ENCODE measurements at places on chromosomes 2 and 18.

- no peak for DNase-seq
Measured at GRCh38 chr2:168587307-168587706, 131.2 kb downstream of the CERS6 start.

DNA sequence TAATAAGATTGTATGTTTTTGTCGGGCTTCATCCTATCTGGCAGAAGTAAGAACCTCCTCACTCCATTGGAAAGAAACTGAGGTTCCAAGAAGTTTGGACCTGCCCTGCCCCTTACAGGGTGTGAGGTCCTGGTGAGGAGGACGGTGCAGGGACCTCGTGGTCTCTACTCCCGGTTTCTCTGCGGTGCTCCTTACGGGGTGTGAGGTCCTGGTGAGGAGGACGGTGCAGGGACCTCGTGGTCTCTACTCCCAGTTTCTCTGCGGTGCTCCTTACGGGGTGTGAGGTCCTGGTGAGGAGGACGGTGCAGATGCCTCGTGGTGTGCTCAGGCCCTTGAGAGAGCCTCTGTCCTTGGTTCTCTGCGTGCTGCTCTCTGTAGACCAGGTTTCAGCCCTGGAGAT is 5.2 kb downstream of the CTDP1 start:
- no peak for DNase-seq

DNA sequence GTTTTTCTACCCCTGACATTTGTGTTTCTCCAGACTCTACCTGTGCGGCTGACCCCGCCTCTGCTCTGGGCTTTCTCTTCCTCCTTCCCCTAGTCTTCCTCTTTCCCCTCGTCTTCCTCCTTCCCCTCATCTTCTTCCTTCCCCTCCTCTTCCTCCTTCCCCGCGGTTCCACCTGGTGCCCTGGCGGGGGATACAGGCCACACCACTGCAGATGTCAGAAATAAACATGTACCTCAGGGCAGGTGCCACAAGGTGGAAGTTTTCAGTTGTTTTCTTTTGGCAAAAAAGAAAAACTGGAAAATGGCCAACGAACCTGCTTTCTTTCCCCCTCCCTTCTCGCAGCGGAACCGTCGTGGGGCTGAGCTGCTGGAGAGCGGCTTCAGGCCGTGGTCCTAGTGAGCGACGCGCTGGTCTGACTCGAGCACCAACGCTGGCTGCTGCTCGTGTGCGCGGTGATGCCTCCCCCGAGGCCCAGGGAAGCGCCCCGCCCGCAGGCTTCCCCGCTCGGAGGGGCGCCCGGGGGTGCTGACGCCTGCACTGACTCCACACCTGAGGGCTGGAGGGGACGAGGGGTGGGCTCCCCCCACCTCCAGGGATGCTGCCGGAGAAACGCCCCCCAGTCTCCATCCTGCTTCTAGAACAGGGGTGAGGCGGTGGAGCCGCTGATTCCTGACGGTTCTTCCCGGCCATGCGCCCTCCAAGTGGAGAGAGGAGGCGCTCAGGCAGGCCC is 83.7 kb upstream of the ZNF516 start:
- no peak for DNase-seq

GRCh38 chr2:6492573-6492972 is 373.1 kb downstream of the CMPK2 start:
- no peak for DNase-seq

- DNase-seq, result no peak
Measured at GRCh38 chr2:19355931-19356544, 2.4 kb downstream of the OSR1 start.

DNA sequence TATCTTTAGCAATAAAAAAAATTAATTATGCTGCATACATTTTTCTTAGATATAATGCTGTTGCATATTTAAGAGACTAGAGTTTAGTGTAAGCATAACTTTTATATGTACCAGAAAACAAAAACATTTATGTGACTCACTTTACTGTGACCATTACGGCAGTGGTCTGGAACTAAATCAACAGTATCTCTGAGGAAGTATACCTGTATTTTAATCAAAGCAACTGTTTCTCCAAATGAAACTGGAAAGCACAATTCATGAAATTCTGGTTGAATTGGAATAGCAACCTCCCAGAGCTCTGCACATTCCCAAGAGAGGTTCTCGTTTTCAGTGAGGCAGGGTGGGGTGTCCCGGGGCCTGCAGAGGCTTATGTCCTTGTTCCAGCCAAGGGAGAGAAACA is 112.2 kb upstream of the TACR1 start:
- DNase-seq, result no peak

GRCh38 chr2:189151906-189152305 is 27.7 kb downstream of the COL5A2 start:
- DNase-seq, result no peak

DNA sequence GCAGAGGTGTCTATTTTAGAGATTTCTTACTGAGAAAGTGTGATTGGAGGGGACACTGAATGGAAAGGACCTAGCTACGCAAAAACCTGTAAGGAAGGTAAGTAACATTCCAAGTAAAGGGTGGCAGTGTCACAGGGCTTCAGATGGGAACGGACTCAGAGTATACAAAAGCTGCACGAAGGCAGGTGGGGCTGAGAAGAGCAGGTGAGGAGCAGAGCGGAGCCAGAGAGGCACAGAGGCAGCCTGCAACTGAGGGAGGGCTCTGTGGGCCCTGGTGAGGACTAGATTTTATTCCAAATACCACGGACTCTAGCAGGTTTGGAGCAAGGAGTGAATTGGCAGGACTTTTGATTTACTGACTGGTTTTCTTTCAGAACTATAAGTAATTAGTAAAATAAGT is 331.3 kb upstream of the PKDCC start:
- no peak for DNase-seq

- no peak for DNase-seq
Measured at GRCh38 chr18:3002732-3003131, 10.2 kb downstream of the LPIN2 start.

DNA sequence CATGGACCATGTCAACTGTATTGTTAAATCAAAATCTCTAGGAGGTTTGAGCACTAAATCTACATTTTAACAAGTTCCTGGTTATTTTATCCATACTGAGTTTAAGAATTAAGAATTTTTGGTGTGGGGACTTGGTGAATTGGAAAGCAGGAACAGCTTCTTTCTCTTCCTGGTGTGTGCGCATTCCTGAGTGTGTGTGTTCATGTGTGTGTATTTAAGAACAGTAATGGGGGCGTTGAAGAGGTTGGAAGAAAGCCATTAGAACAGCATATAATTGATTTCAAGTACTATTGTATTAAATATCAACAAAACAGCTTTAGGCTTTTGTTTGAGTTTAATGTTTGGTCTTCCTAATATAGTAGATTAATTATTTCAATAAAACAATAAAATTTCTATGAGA is 801.3 kb upstream of the ID2 start:
- no peak for DNase-seq

- no peak for DNase-seq
Measured at GRCh38 chr2:161571051-161571429, 53.2 kb upstream of the SLC4A10 start.

- no peak for DNase-seq
Measured at GRCh38 chr18:30481871-30482270, 560.7 kb downstream of the DSC3 start.

DNA sequence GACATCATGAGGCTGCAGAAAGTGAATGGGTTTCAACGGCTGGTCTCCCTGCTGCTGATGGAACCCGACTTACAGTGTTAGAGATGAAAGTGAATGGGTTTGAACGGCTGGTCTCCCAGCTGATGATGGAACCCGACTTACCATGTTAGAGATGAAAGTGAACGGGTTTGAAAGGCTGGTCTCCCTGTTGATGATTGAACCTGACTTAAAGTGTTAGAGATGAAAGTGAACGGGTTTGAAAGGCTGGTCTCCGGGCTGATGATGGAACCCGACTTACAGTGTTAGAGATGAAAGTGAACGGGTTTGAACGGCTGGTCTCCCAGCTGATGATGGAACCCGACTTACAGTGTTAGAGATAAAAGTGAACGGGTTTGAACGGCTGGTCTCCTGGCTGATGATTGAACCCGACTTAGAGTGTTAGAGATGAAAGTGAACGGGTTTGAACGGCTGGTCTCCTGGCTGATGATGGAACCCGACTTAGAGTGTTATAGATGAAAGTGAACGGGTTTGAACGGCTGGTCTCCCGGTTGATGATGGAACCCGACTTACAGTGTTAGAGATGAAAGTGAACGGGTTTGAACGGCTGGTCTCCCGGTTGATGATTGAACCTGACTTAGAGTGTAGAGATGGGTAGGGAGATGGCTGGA is 76.1 kb upstream of the ALKAL2 start:
- no peak for DNase-seq

DNA sequence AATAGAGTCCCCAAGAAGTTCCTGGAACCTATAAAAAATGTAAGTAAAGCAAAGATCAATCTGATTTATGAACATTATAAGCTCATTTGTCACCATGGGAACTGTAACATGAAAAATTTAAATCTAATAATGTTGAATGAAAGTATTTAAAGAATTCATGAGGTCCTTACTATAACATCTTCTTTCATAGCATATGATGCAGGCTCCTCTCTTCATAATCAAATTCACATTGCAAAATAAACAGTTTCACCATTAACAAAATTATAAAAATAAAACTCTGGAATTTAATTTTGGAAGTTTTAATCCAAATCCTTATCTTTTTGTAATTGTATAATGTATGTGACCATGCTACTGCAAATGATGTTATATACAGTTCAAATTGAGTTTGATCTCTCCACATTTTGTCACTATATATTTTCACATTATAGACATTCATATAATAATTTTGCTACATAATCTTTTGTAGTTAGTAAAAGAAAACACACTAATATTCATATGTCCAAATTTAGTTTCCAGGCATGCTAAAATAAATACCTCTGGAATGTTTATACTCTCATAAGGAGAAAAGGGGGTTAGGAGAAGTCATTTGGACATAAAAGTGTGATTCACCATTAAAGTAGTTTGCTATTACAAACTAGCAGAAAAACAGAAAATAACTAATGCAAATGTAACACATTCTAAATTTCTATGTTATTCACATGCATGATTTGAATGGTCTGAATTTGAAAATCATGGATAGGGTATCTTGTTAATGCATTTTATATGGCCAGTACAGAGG is 954.1 kb downstream of the DSC3 start:
- DNase-seq, result no peak

- DNase-seq, result no peak
Measured at GRCh38 chr2:194867328-194867727, 789.7 kb upstream of the SLC39A10 start.

DNA sequence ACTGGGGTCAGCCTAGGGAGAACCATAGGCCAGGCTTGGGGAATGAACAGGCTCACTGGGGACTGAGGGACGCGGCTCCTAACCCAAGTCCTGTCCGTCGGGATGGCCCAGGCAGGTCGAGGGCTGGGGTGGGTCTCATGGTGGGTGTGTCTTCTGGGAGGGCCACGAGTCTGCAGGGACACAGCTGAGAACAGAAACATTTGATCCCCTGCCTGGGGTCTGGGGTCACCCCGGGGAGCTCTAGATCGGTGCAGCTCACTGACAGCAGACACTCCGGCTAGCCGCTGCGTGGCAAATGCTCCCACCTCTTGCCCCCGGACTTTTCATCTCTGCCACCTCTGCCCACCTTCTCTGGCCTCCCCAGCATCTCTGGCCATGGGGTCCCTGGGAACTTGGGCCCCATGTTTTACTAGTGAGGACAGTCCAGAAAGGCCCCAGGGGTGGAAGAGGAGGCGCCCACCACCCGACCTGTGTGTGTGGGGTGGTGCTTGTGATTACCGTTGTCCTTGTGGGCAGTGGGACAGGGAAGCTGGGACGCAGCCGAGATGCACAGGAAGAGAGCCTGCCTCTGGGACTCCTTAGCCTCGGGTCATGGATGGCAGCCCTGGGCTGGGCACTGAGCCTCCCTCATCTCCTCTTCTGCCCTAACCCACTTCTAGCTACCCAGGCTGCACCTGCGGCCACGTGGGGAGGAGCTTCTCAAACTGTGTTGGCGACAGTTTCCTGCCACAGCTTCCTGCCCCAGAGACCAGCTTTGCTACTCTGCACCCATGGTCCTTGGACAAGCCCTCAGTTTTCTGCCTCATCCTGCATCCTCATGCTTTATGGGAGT is 4.9 kb downstream of the ZAP70 start:
- no peak for DNase-seq

DNA sequence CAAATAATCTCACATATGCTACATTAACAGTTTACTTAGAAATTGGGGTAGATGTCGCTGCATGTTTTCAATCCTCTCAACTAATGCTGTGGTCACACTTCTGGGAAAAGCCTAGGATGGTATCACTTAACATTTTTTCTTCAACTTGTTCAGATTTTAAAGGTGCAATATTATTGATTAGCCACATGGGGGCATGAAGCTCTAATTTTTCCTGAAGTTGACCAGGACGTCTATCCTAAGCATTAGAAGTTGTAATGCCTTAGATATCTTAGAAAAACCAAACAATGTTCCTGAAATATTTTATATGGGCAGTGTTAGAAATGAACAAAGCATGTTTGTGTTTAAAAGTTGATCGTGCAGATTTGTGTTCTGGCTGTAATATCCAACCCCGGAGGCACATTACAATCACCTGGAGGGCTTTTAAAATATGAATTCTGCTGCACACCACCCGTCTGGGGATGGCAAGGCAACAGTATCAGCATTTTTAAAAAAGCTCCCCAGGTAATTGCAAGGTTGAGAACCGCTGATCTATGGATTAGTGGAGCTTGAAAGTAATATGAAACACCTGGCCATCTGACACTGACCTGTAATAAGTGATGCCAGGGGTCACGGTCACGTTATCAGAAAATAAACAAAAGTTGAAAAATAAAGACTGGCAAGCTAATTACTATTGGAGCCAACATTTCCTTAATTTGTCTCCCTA is 100.5 kb upstream of the LMAN1 start:
- no peak for DNase-seq

DNA sequence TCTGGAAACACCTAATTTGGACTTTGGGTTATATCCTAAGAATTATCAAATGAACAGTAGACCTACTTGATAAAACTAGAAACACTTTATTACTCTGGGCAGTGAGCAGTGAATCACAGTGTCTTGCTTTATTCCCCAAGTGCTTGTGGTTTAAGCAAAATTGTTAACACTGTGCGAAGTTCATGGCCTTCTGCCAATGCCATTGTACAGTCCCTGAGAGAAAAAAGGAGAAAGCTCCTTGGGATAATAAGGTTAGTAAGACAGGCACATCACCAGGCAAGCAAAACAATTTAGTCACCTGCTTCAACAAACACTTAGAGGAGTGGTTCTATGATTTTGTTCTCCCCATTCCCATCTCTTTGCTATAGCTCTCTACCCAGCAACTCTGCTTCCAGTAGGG is 39.8 kb downstream of the ADCYAP1 start:
- no peak for DNase-seq

GRCh38 chr2:135916207-135916606 is 40.0 kb upstream of the MCM6 start:
- no peak for DNase-seq

Data from NCI-H1048 (cell line).